Mucosa of descending colon (tissue), 3 donors: ENCODE measurements at places on chromosomes 1 and 21.

DNA sequence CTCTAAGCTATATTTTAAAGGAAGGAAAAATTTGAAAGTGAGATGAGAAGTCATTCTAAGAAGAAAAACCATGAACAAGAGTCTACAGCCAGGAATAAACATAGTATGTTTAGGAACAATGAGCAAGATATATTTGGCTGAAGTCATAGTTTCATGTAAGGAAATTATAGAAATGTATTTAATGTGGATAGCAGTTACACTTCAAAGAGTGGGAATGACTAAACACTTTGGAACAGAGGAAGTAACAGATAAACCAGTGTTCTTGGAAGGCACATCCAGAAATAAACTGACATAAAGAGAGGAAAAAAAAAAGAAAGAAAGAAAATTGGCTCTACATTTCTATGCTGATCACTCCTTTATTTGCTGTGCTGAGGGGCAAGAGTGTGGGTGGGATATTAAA, 18.0 kb downstream of the C8A start:
- DNase-seq, result no peak

DNA sequence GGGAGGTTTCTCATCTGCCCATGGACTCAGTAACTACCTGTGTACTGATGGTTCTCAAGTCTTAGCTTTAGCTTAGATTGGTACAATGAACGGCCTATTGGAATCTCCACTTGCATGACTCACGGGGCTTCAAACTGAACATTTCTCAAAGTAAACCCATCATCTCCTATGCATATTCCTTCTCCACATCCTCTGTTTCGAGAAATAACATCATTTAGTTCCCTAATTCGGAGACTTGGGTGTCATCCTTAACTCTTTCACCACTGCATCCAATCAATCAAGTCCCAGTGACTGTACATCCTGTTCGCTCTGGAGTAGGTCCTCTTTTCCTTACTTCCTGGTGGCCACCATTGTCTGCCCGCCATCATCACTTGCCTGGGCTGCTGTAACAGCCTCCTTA, 55.8 kb downstream of the LGR6 start:
- DNase-seq, result no peak

DNA sequence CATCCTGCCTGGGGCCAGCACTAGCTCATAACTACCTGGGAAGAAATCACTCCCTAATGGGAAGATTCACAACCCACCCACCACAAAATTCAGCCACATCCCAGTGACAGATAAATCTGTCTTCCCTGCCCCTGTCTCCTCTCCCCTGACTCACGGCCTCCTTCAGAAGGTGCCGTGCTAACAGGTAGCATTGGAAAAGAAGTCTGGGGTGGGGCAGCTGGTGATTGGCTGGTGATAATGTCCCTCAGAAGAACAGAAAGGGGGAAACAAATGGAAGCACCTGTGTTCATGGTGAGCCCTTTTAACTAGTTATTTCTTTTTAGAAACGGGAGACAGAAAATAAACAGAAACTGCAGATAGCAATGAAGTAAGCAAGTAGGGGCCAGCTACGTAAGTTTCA, 29.1 kb downstream of the ITPKB start:
- DNase-seq, result no peak

GRCh38 chr1:43031316-43032203, 72.9 kb upstream of the SLC2A1 start:
- DNase-seq, result no peak

- DNase-seq, result peak; percentile 68
These were observed 17.7 kb downstream of the PTPRC start for GRCh38 chr1:198656500-198656932.

- no peak for DNase-seq
These were observed 141.8 kb upstream of the ZRANB2 start for GRCh38 chr1:71222668-71223067.

DNA sequence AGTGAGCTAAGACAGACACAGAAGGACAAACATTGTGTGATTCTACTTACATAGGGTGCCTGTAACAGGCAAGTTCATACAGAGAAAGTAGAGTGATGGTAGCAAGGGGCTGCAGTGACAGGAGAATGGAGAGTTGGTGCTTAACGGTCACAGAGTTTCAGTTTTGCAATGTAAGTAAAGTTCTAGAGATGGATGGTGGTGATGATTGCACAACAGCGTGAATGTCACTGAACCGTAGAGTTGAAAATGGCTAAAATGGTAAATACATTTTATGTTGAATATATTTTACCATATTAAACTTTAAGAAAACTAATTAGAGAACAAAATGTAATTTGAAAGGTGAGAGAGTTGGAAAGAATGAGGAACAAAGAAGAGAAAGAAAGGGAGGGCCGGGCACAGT, 8.7 kb downstream of the CFAP107 start:
- no peak for DNase-seq

- DNase-seq, result no peak
These were observed 7.9 kb downstream of the ACAP3 start for GRCh38 chr1:1299686-1300351.

DNA sequence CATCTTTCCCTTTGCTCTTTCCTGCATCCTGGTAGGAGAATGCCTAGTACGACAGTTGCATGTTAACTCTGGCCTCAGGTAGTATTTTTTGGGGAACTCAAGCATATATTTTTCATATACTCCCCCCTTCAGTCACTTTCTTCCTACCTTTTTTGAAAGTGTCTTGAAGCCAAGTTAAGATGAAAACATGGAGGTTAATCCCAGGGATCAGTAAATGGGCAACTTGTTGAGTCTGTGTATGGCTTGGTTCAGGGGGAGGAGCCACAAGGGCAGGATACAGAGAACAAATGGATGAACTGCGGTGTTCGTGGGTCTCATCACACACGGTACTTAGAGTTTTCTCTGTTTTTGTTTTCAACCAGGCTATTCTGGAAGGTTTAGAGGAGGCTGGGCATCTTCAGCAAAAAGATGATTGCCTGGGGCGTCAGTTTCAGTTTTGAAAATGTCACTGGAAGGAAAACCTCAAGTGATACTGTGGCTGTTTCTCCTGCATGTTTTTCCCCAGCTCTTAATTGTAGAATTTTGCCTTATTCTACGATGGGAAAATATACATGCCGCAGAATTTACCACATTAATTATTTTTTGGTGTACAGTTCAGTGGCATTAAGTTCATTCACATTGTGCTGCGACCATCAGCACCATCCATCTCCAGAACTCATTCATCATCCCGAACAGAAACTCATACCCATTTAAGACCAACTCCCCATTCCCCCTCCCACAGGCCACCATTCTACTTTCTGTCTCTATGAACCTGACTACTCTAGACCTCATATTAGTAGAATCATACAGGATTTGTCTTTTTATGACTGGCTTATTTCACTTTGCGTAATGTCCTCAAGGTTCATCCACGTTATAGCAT, 71.5 kb downstream of the MAP10 start:
- DNase-seq, result no peak

DNA sequence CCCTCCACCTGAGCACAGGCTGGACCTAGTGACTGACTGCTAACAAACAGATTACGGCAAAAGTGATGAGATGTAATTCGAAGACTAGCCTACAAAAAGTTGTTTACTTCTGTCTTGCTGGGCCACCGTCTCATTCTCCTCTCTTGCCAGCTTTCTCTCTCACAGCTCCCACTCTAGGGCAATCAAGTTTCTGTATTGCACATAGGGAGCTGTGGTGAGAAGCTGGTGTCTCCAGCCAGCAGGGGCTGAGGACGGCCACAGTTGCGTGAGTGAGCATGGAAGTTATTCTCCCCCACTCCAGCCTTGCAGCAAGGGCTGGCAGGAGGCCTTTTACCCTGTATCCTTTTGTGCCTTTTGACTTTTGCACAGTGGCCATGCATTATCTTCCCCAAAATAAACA, 8.6 kb upstream of the COL6A2 start:
- DNase-seq, result no peak

DNA sequence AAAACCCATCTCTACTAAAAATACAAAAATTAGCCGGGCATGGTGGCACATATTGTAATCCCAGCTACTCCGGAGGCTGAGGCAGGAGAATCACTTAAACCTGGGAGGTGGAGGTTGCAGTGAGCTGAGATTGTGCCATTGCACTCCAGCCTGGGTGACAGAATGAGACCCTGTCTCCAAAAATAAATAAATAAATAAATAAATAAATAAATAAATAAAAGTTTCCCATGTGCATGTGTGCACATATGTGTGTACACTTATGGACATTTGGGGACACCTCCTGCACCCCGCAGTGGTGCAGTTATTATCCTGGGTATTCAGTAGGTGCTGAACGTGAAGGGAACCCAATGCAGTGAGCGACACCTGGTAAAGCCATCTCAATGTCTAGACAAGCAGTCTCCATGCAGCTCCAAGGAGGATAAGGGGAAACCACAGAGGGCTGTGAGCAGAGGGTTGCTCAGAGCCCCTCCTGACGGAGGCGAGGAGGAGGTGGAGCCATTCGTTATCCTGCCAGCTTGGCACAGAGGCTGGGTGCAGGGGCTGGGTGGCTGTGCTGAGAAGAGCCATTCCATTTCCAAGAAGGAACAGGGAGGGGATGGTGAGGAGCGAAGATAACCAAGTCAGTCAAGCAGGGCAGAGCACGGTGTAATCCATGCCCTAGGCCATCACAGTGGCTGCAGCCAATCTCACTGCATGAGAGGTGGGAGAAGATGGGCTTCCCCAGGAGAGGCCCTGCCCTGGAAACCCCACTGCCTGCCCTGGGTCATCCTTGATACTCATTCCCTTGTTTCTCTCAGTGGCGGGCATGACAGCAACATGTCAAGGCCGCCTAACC, 25.6 kb downstream of the UBIAD1 start:
- no peak for DNase-seq

- no peak for DNase-seq
These were observed 8.2 kb downstream of the IFFO2 start for GRCh38 chr1:18948048-18948912.

GRCh38 chr1:22313321-22313720, 138.3 kb upstream of the ZBTB40 start:
- no peak for DNase-seq

DNA sequence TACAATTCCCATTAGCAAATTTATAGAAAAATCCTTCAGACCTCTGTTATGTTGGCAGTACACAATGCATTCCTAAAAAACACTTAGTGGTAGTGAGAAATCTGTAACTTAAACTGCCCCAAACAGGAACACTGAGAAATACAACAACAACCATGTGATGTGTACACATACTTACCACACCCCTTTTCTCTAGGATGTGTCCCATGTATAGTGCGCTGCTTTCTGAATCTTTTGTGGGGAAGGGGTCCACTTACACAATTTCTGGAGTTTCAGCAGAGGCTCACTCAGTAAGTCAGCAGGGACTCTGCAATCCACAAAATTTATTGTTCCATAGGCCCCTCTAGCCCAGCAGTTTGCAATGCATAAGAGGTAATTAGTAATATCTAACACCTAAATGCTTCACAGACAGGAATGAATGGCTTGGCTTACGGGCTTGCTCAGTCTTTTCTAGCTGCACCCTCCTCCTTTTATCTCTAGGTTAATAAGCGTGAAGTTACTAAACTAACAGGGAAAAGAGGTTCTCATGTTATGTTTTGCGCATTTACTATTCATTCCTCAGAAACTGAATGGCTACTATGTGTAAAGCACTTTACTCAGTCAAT, 115.2 kb downstream of the TGFBR3 start:
- DNase-seq, result no peak

DNA sequence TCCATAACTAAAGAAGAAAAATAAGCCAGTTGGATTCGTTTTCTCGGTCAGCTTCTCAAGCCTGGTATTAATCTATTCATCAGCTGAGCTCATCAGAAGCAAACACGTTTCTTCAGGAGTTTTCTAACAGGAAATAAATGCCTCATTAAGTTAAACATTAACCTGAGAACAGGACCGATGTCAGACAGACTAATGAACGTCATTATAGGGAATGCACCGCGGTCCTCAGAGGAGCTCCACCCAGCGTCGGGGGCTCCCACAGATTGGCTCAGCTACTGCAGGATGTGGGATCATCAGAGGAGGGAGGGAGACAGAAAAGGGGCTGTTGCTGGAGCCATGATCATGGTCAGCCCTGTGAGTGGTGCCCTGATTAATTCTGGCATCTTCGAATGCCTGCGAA, 615.4 kb downstream of the PTPRU start:
- no peak for DNase-seq

GRCh38 chr1:167345386-167345733, 124.7 kb downstream of the POU2F1 start:
- DNase-seq, result no peak

GRCh38 chr1:19078536-19078935, 122.1 kb upstream of the IFFO2 start:
- DNase-seq, result no peak

GRCh38 chr1:223794136-223794880, 51.4 kb downstream of the TP53BP2 start:
- DNase-seq, result no peak

- no peak for DNase-seq
These were observed 54.2 kb downstream of the EPS15 start for GRCh38 chr1:51464828-51465227.

- DNase-seq, result no peak
These were observed 23.7 kb downstream of the RNF187 start for GRCh38 chr1:228510803-228511413.

DNA sequence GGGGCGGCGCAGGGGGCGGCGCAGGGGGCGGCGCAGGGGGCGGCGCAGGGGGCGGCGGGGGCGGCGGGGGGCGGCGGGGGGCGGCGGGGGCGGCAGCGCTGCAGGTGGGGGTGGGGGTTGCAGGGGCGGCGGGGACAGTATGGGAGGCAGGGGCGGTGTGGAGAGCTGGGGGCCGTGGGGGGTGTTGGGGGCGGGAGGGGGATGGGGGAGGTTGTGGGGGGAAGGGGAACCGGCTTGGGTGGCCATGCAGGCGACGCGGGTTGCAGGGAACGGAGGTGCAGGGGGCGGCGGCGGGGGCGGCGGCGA, 13.0 kb upstream of the SLC19A1 start:
- DNase-seq, result no peak
